ENCODE measurements at places on chromosomes 1 and 21. TPM values are rescaled to one million over a fixed set of nuclear protein-coding genes. Genes with fewer than 3 reads are reported as not detected.
A peak's percentile ranks its signal among the peaks of the same experiment; 100 is the strongest.

Gene NHLH1
- not detected for total RNA-seq

Gene LMOD1
- 22.3 TPM for total RNA-seq

Gene SAMSN1
- total RNA-seq = not detected

Gene LYSMD1
- total RNA-seq = 12.5 TPM

Gene C8A
- not detected for total RNA-seq

Gene WNT2B
- 1.8 TPM for total RNA-seq

Gene OLFML3
- 135 TPM for total RNA-seq

Gene RHBDL2
- not detected for total RNA-seq

Gene KMO
- total RNA-seq = not detected

Gene DYNLT4
- not detected for total RNA-seq

Gene RPS6KA1
- total RNA-seq = 2.9 TPM

Gene IL20
- not detected for total RNA-seq

Gene GJA8
- total RNA-seq = not detected

GRCh38 chr1:26081267-26082019 is 14.0 kb upstream of the TRIM63 start:
- no peak for DNase-seq

- DNase-seq = no peak
Observed at GRCh38 chr1:186578325-186579016, 101.8 kb downstream of the PTGS2 start.

DNA sequence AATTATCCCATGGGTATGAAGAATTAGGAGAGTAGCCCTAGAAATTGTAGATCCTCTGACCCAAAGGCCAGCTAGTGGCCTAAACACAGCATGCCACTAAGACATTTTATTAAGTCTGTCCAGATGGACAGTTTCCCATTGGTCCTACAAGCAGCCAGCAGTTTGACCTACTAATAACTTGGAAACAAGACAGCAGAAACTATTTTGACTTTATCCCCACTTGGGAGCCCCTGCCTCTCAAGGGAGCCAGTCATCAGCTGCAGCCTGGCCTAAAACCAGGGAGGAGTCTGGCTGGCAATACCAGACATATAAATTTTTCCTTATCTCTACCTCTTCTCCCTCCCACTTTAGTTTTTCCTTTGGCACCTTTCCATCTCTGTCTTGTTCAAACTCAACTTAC is 222.6 kb upstream of the KCTD3 start:
- DNase-seq = no peak

GRCh38 chr1:34083974-34084373 is 81.1 kb downstream of the CSMD2 start:
- DNase-seq = no peak

DNA sequence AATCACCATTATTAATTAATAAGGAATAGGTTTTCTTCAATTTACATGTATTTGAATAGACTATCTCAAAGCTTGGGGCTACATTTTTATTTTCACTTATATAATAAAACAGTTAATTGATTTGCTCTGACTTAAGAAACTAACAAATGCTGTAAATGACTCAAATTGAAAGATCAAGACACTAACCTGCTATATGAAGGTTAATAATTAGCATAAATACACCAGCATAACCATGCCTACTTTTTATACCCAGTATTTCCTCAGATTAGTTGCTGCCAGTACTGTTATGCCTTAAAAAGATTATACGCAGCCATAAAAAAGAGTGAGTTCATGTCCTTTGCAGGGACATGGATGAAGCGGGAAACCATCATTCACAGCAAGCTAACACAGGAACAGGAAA is 1545.1 kb downstream of the AMY1C start:
- no peak for DNase-seq

DNA sequence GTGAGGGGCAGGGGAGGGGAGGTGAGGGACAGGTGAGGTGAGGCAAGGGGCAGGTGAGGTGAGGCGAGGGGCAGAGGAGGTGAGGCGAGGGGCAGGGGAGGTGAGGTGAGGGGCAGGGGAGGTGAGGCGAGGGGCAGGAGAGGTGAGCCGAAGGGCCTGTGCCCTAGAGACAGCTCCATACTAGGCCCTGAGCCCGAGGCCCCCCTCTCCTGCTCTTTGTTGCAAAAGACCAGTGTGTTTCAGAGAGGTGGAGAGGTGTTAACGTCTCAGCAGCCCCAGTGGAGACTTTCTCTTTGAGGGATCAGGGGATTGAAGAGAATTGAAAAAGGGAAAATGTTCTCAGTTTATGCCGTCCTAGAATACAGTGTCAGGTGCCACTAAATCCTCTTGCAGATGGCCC is 44.2 kb downstream of the EPHB2 start:
- no peak for DNase-seq

DNA sequence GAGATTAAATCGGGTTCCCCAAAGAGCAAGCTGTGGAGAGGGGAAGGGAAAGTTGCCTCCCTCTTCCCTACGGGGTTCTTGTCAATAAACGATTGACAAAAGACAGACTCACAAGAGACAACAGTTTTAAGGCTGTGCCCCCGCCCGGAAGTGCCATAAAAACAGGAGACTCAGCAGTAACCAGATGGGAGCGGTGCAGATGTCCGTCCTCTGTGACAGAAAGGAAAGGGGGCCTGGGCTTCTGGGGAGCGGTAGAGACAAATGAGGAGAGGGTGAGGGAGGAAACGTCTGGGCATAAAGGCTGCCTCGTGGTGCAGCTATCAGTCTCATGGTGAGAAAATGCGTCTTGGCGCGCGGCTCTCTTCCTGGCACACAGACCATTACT is 5.9 kb downstream of the TP73 start:
- DNase-seq = no peak

DNA sequence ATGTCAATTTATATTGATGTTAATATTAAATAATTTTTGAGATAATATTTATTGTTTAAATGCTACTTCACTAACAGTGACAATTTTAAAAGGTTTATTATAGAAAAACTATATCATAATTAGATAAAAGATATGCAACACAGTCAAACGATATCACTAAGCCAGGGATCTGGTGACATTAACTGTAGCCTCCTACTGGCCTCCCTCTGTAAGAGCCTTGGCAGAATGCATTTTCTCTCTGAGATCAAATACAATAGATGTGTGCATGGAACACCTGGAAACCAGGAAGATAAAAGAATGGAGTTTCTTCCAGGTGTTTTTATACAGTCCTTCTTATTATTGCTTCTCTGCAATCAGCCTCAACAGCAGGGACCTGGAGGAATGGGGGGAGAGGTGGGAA is 1762.1 kb downstream of the BRINP3 start:
- DNase-seq = no peak

GRCh38 chr21:15051644-15052458 is 12.9 kb downstream of the NRIP1 start:
- DNase-seq = no peak

DNA sequence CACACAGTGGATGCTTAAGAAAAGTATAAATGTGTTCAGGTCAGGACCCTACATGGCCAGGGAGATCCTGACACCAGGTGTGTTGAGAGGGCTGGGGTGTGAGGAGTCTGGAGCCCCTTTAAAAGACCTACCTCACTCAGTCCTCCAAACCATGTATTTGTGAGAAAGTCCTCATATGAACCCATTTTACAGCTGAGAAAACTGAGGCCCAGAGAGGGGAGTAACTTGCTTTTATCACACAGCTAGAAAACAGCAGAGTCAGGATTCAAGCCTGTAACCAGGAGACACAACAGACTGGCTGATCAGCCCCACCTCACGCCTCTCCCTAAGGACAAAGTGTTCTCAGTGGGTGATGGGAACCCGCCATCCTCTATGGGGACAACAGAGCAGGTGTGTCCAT is 706.7 kb downstream of the PTPRU start:
- DNase-seq = no peak

DNA sequence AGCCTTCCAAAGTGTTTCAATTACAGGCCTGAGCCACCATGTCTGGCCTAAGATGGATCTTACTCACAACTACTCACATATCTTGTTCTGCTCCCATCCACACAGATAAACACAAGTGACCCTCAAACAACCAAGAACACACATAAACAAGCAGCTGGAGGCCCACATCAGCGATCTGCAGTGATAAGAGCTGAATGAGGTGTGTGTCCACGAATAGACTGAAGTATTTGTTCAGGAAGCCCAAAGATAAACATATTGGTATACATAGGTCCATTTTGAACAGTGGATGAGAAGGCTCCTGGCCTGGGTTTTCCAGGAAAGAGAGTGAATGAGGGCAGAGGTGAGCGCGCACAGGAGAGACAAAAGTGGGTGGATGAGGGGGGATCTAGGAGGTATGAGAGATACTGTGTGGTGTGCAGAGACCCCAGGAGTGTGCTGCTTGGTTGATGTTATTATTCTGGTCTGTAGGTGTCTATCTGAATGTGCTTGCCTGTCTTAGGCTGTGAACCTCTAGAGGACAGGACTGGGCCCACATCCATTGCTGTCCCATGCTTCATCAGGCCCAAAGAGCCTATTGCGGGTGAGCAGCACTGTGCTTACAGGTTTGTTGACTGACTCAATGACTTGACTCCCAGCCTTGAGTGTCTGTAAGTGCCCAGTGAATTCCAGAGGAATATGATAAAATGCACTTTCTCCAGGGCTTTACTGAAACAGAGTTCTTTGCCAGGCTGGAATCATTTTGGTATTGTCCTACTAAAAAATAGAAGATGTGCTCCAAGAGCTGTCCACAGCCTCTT is 79.9 kb upstream of the ATP1A1 start:
- no peak for DNase-seq

- no peak for DNase-seq
Observed at GRCh38 chr1:61208831-61209230, 126.5 kb downstream of the NFIA start.

DNA sequence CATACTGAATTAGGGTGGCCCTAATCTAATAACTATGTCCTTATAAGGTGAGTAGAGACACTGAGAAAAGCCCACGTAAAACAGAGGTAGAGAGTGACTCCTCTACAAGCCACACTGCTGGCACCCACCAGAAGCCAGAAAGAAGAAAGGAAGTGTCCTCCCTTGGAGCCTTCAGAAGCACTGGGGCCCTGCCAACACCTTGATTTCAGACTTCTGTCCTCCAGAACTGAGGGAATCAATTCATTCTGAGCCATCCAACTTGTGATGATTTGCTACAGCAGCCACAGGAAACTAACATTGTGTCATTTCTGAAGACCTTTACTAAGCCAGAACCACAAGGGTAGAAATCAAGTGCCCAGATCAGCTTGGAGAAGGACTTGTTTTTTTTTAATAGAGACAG is 15.0 kb downstream of the GNB1 start:
- no peak for DNase-seq

DNA sequence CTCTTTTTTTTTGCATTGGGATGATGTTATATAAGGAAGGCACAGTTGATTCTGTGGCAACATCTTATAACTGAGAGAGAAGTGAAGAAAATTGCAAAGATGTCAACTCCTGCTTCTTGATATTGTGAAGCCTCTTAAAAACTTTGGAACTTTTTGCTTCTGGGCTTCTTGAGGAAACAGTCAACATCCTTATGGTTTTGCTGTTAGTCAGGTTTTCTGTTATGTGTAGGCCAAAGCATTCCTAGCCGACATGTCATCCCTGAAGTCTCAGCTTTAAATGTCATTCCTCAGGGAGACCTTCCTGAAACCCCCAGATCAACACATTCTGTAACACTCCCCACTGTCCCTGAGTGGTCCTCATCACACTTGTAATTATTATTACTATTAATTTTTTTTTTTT is 12.6 kb downstream of the FALEC start:
- DNase-seq = peak; percentile 63

- DNase-seq = no peak
Observed at GRCh38 chr1:41720861-41721410, 197.8 kb downstream of the HIVEP3 start.

- no peak for DNase-seq
Observed at GRCh38 chr1:212607206-212607912, 1.2 kb upstream of the ATF3 start.

DNA sequence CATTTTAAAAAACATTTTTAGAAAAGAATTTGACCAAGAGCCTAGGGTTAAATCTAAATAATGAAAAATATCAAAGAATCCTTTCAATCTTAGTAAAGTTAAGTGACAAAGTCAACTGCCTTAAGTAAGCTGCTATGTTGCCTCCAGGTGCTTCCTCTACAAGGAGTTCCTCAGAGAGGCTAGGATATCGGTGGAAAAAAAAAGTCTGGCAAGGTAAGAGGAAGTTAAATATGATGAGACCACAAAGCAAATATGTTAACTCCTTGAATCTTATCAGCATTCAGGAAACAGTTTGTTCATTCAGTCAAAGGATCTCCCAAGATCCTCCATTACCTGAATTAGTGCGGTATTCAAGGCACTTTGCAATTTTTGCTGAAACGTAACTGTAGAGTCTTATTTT is 563.5 kb downstream of the PTPRC start:
- no peak for DNase-seq

GRCh38 chr1:112722601-112723510 is 7.7 kb upstream of the PPM1J start:
- DNase-seq = no peak

- no peak for DNase-seq
Observed at GRCh38 chr1:12208271-12208670, 21.6 kb upstream of the VPS13D start.

GRCh38 chr1:184770181-184770979 is 15.7 kb upstream of the EDEM3 start:
- no peak for DNase-seq

DNA sequence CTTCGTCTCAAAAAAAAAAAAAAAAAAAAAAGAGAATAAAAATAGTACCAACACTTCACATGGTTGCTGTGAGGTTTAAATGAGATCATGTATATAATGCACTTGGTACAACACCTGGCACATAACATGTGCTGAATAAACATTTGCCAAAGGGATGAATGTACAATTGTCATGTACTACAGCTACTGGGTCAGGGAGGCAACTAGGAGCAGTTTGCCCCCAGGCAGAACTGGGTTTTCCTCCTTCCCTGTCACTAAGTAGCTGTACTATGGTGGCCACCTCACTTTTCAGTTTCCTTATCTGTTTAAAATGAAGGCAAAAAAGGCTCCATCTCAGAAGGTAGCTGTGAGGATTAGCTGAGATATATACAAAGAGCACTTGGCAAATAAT is 11.5 kb downstream of the AK2 start:
- DNase-seq = no peak

DNA sequence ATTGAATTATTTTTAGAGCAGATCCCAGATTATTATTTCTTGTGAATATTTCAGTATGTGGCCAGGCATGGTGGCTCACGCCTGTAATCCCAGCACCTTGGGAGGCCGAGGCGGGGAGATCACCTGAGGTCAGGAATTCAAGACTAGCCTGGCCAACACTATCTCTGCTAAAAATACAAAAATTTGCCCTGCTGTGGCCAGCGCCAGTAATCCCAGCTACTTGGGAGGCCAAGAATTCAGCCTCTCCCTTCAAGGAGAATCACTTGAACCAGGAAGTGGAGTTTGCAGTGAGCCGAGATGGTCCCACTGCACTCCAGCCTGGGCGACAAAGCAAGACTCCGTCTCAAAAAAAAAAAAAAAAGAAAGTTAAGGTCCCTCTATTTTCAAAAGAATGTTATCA is 4.3 kb downstream of the OSBPL9 start:
- DNase-seq = no peak

DNA sequence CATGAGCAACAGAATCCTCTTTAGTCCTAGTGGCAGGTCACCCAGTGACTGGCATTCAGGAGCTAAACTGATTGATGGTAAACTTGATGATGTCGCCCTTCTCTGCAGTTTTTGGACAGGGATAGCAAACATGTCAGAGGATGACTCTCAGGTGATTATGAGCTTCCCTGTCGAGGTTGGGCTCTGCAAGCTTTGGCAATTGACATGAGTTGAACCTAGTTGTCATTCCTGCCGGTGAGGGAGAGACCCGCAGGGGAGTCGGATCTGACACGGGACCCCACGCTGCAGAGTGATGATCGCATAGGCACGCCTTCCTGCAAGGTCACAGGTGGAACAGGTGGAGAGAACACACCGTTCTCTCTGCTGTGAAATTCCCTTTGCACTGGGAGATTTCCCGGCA is 438.0 kb upstream of the VAMP3 start:
- no peak for DNase-seq

GRCh38 chr1:154223621-154224020 is 2.9 kb downstream of the UBAP2L start:
- no peak for DNase-seq
